Activated CD4-positive, alpha-beta memory T cell treated with anti-CD3 and anti-CD28 coated beads, Interleukin-2, amount 10 ng/mL, durations not matched to agents 7 days and 5 days (primary cell): ENCODE measurements at places on chromosomes 2 and 18. TPM values are rescaled to one million over a fixed set of nuclear protein-coding genes. Genes with fewer than 3 reads are reported as not detected.

RBM43 gene
- total RNA-seq: 8.9 TPM

DNA sequence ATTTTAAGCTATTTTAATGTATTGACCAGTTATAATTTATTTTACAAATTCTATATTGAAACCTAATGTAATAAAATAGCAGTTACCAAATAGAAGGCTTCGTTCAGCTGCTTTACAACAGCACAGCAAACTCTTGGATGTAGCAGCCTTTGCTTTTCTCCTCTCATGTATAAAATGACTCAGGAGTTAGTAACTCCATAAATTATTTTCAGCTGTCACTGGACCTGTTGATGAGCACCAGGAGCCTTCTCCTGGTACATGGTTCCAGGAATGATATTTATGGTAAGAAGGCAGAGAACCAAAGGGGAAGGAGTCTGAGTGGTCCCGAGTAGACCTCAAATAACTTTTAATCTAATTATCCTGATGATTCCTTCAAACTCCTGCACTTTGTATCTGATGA lies 256.4 kb upstream of the NETO1 start:
- no peaks in the 10 kb centered on the region for H3K4me1 ChIP-seq
- no peak overlapping the region for H3K4me3 ChIP-seq
- no peak overlapping the region for H3K27ac ChIP-seq
- H3K36me3 ChIP-seq: no peaks in the 10 kb centered on the region
- no peak for DNase-seq

DNA sequence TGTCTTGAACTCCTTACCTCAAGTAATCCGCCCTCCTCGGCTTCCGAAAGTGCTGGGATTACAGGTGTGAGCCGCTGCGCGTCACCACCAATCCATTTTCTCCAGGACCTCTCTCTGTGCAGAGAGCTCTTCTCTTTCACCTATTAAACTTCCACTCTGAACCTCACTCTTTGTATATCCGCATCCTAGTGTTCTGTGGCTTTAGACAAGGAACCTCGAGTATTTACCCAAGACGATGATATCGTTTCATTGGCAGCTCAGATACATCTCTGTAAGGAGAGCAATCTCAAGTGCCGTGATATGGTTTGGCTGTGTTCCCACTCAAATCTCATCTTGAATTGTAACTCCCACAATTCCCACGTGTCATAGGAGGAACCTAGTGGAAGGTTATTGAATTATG lies 15.1 kb upstream of the WDR33 start:
- peaks cover 7% of the 10 kb centered on the region for H3K27me3 ChIP-seq
- no peak overlapping the region for H3K4me3 ChIP-seq
- no peak for DNase-seq

GRCh38 chr2:7732497-7732896 lies 815.3 kb downstream of the RNF144A start:
- H3K4me1 ChIP-seq: peaks cover 46% of the 10 kb centered on the region
- H3K27me3 ChIP-seq: no peaks in the 10 kb centered on the region
- DNase-seq: no peak
- H3K36me3 ChIP-seq: peaks cover 85% of the 10 kb centered on the region
- no peak overlapping the region for H3K27ac ChIP-seq

C1QL2 gene
- total RNA-seq: not detected

RTP5 gene
- 0.13 TPM for total RNA-seq

DNA sequence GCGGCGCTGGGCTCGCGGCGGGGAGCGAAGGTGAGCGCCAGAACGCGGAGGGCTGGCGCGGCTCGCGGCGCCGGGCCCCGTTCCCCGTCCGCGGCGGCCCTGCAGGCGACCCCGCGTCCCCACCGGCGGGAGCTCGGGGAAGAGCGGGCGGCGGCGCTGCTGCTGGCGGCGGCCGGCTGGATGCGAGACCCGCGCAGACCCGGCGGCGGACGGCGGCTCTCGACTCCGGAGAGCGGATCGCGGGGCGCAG lies 213 bp downstream of the DOK6 start:
- H3K36me3 ChIP-seq: no peaks in the 10 kb centered on the region
- DNase-seq: no peak

- no peak overlapping the region for H3K27ac ChIP-seq
- no peaks in the 10 kb centered on the region for H3K36me3 ChIP-seq
- no peaks in the 10 kb centered on the region for H3K27me3 ChIP-seq
- DNase-seq: no peak
- no peak overlapping the region for H3K4me3 ChIP-seq
These were observed 310.1 kb downstream of the EXOC6B start for GRCh38 chr2:72515696-72516095.

GRCh38 chr18:10230072-10230471 lies 224.4 kb upstream of the APCDD1 start:
- H3K4me3 ChIP-seq: no peak overlapping the region
- no peak overlapping the region for H3K27ac ChIP-seq
- H3K4me1 ChIP-seq: no peaks in the 10 kb centered on the region

DNA sequence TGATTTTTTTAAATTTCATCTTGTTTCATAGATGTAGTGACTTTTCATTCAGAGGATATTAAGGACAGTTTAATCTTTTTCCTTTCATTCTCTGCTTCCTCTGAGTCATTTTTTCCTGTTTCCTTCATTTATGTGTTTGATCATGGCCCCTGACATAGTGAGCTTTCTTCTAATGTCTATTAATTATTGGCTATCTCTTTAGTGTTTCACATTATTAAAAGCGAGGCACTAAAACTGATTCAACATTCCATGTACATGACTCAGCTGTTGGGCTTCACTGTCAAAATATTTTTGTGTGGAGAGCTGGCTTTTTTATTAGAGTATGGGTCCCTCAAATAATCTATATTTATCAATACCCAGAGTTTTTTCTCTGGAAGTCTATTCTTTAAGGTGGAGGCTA lies 125.8 kb downstream of the THSD7B start:
- DNase-seq: no peak
- no peaks in the 10 kb centered on the region for H3K4me1 ChIP-seq
- H3K36me3 ChIP-seq: no peaks in the 10 kb centered on the region
- H3K4me3 ChIP-seq: no peak overlapping the region

RBKS gene
- 2.8 TPM for total RNA-seq

- no peaks in the 10 kb centered on the region for H3K4me1 ChIP-seq
- no peak overlapping the region for H3K27ac ChIP-seq
- H3K36me3 ChIP-seq: no peaks in the 10 kb centered on the region
These were observed 366.6 kb downstream of the FSIP2 start for GRCh38 chr2:186105016-186105724.

GRCh38 chr2:217396165-217396564 lies 536.3 kb upstream of the TNP1 start:
- no peak for DNase-seq
- no peaks in the 10 kb centered on the region for H3K27me3 ChIP-seq
- H3K36me3 ChIP-seq: peaks cover 3% of the 10 kb centered on the region
- H3K4me1 ChIP-seq: peaks cover 7% of the 10 kb centered on the region
- no peak overlapping the region for H3K27ac ChIP-seq
